Activated T-cell treated with anti-CD3 and anti-CD28 coated beads for 1 hour (primary cell): ENCODE measurements at places on chromosomes 5 and 9.

DNA sequence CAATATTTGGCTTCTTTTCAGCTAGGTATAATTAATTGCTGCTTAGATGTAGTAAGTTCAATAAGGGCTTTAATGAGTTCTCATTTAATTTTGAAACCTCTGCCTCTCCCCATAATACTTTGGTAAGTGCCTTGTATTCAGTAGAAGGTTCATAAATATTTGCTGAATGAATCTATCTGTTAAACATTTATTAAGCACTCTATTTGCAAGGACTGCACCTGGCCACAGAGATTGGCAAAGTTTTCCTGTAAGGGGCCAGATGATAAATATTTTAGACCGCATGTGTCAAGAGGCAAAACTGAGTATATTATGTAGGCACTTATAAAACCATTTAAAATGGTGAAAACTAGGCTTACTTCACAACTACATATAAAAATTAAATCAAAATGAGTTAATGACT, 19.0 kb upstream of the GNA14 start:
- DNase-seq, result no peak

GRCh38 chr5:177084175-177084574, 2.5 kb upstream of the FGFR4 start:
- DNase-seq, result no peak

GRCh38 chr5:145925803-145926202, 10.6 kb upstream of the SH3RF2 start:
- no peak for DNase-seq

DNA sequence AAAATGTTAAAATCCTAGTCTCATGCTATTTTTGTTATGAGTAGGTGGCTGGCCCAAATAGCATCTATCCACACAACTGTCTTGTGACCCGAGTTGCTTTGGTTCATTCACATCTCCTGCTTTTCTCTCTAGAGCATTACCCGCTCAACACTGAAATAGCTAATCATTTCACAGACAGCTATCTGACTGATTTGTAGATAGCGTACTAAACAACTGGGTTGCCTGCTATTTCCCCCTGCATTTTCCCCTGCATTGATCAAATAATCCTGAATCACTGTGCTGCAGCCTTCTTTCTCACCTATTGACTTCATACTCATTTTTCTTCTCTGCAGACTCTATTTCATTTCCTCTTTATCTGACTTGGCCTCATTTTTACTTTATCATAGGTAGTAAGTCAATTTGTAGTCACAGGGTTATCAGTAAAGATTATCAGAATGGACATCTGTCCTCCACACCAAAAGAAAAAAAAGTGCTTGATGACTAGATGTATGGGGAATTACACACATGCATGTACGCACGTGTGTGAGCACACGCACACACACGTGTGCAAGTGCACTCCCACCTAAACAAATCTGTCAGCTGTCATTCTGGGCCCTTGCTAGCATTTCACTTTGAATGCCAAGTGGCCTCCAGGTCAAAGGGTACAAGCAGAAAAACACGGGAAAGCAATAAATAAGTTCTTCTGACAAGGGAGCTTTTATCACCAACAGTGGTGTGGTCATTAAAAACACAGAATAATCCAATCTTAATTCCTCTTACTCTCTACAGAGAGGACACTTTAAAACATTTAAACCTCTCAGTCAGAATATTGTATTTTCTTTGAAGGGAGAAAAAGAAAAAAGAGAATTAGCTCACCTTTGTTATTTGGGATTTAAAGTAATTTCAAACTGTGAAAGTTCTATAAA, 501.6 kb downstream of the EFNA5 start:
- DNase-seq, result no peak

DNA sequence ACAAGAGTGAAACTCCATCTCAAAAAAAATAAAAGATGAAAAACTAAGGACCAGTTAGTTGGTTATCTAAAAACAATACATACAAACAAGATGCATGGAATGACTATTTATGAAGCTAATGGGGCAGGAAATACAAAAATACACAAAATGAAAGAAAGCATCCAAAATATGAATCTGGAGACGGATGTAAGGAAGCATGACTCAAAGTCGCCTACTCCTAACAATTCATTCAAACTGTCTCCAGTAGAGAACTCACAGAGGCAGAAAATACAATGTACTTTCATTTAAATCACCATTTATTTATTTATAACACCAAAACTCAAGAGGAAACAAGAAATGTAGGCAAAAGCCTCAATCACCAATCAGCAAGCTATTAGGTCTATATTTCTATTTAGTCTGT, 68.4 kb downstream of the SCAI start:
- DNase-seq, result no peak

GRCh38 chr9:135297456-135298075, 182.0 kb upstream of the PPP1R26 start:
- no peak for DNase-seq

DNA sequence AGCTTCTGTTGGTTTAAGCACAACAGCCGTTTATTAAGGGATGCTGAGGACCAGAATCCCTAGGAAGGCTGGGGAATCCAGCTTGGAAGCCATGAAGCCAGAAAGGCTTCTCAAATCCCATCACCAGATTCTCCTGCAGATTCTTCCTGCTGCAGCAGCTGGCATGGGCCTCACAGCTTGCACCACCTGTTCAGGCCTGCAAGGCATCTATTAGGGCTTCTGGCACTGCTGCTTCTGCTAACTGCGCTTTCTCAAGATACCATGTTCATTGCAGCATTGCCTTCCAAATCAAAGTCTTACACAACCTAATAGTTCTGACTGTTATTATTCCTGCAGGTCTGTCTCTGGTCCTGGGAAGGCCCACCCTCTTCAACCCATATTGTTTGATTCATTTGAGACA, 51.2 kb upstream of the ZNF366 start:
- no peak for DNase-seq

- no peak for DNase-seq
Measured at GRCh38 chr5:62083247-62083646, 222.8 kb upstream of the KIF2A start.

DNA sequence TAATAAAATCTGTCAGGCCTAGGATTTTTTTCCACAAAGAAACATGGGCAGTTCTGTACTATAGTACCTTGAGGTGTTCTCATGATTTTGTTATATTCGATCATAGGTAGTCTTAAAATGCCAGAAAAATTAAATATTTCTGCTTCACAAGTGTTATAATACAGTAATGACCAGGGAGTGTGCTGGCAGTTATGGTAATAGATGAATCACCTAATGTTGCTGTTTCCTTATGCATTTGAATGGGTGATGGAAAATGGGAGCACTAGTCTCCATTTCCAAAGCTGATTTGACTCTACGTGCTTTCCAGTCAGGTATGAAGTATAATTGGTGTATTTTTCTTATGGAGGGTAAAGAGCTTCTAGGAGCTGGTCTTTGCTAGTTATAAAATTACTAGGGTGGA, 23.8 kb downstream of the OGN start:
- DNase-seq, result no peak

GRCh38 chr9:112000743-112001142, 104.1 kb downstream of the UGCG start:
- DNase-seq, result no peak

GRCh38 chr9:126417684-126418083, 91.1 kb downstream of the MVB12B start:
- no peak for DNase-seq

GRCh38 chr9:133684936-133685361, 48.8 kb downstream of the DBH start:
- DNase-seq, result no peak

DNA sequence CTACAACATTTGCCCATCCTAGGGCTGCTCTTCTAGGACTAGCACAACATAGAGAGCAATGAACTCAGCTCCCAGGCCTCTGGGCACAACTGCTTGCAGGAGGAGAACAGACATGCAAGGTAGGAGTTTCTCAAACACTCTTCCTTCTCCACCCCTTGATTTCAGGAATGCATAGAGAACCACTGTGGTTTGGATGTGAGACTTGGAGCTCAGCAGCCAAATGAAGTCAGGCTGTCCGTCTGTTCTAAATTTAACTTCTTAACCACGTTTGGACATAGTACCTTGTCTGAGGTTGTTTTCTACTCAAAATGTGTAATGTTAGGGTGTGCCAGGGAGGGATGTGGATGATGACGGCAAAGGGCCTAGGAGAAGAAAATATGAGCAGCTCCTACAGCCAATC, 515.1 kb upstream of the TNC start:
- no peak for DNase-seq

DNA sequence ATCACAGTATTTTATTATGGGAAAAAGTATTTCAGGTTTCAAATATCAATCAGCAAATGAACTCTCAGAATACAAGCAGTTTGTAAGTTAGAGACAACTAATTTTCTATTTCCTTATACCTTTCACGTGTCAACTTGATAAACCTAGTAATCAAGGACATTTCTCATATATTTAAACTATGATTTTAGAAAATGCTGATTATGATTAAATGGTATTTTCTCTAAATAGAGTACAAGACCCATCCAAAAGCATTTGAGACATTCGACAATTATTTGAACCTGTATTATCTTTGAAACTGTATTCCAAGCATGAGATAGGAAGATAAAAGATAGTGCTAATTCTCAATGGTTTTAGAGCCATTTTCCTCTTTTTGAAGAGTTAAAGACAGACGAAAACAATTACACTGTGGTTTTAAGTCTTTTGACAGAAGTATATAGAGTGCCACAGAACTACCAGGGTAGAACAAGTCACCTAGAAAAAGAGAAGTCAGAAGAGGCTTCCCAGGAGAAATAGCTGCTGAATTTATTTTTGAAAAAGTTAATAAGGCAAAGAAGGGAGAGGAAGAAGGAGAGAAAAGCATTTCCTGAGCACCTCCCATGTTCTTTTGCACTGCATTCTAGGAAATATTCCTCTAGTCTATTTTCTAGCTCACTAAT, 5.6 kb downstream of the MEIKIN start:
- DNase-seq, result no peak

- no peak for DNase-seq
Measured at GRCh38 chr9:14992516-14992915, 82.3 kb upstream of the FREM1 start.

DNA sequence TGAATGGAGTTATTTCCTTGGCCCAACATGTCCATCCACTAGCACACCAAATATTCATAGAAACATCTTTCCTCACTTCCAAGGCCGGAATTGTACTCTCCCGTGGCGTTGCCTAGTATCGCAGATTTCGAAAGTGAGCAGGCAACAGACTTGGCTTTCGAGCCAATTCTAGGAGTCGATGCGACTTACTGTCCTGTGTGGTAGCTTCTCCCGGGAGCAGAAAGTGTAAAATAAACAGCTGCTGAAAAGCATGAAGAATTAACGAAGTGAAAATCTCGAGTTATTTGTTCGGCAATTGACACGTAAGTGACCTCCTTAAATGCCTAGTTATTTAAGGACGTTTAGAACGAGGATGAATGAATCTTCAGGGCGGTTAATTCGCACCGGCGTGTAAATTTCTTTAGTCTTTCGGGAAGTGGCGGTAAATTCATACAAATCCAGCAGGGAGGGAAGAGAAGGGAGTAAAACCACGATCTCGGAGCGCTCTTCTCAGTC, 449 bp upstream of the PCSK5 start:
- DNase-seq, result no peak

DNA sequence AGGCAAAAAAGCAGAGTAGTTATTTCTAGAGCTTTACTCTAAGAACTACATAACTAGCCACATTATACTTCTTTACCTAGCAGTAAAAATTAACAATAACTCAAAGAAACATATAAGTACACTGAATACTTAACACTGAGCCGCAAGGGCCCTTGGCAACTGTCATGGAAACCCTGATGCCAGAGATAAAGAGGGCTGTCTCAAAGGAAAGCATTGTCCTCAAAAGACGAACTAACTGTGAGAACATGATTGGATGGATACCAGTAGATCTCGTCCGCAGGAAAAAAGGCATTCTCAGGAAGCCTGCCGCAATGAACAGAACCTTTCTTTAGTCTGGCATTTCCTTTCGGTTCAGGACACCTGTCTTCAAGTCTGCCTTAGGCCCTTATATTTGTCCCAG, 379.0 kb upstream of the SLC30A5 start:
- DNase-seq, result no peak

DNA sequence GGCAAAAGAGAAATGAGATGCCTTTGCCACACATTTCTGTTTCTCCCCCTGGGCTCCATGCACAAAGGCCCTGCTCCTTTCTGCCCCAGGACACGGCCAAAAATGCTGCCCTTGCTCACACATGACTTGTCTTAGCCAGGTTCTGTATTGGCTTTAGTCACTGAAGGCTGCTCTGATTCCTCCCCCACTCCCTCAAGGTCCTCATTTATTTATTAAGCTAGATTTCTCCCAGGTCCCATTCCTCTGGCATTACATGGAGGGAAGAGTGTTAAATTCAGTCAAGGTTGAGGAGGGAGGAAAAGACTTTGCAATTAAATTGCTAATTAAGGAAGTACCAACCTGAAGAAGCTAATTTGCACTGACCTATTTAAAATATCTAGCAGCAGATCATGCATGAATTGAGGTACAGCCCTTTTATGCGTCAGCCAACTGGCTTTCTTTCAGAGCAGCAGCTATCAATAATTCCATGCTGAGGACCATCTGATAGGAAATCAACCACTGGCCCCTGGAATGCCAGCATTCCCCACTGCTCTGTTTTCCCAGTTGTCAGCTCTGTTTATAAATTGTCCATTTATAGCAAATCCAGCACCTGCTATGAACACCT, 81.2 kb upstream of the MAP3K1 start:
- DNase-seq, result no peak

DNA sequence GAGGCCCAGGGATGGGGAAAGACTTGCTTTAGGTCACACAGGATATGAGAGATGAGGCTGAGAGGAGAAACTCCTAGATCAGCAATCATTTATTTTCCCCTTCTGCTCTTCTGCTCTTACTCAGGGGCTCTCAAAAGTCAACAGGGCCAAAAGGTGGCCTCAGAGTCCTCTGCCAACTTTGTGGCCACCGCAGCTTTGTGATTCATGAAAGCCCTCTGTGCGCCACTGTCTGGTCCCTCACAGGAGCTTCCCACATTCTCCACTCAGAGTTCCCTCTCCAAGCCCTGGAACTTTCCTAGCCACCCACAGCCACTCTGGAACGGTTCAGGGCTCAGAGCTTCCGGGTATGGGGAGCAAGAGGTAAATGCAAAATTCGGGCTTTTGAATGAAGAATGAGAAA, 82.4 kb downstream of the COL27A1 start:
- DNase-seq, result no peak

DNA sequence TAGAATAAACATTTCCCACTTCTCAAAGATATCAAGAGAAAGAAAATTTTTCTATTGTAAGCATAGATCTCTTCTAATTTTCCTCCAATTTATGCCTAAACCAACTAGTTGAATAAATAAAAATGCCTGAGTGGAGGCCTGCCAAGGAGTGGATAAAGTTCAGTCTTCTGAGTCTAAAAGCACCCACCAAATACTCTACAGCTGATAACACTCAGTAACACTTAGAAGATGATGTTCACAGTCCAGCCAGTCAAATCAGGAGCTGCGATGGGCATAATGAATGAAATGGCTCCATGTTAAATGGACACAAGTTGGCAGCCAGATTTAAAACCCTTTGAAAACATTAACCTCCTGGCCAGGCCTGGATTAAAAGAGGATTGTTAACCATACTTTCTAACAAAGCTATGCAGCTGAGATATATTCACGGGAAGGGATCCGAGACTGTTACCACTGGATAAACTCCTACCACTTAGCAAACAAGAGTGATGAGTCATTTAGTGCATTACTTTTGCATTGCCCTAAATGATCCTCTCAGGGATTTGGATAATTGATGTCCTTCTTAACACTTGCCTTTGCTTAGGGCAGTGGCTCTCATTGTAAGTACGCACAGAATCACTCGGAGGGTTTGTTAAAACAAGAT, 63.7 kb upstream of the CCDC112 start:
- DNase-seq, result no peak
